ENCODE measurements at places on chromosomes 11 and 22.
A peak's percentile ranks its signal among the peaks of the same experiment; 100 is the strongest.

GRCh38 chr22:35752863-35753189, 35.2 kb downstream of the APOL5 start:
- DNase-seq: no peak

- no peak for DNase-seq
Observed at GRCh38 chr22:33838644-33839043, 81.6 kb downstream of the LARGE1 start.

DNA sequence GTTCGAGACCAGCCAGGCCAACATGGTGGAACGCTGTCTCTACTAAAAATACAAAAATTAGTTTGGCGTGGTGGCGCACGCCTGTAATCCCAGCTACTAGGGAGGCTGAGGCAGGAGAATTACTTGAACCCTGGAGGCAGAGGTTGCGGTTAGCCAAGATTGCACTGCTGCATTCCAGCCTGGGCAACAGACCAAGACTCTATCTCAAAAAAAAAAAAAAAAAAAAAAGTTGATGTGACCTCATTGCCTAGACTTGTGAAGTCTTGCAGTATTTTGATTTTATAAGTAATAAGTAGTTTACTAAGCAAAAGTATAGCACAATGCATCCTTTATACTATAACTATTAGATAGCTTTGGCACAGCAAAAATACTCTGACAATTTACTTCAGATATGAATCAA, 9.9 kb upstream of the CUL5 start:
- no peak for DNase-seq

GRCh38 chr11:63609536-63609935, 4.7 kb downstream of the PLAAT3 start:
- no peak for DNase-seq

DNA sequence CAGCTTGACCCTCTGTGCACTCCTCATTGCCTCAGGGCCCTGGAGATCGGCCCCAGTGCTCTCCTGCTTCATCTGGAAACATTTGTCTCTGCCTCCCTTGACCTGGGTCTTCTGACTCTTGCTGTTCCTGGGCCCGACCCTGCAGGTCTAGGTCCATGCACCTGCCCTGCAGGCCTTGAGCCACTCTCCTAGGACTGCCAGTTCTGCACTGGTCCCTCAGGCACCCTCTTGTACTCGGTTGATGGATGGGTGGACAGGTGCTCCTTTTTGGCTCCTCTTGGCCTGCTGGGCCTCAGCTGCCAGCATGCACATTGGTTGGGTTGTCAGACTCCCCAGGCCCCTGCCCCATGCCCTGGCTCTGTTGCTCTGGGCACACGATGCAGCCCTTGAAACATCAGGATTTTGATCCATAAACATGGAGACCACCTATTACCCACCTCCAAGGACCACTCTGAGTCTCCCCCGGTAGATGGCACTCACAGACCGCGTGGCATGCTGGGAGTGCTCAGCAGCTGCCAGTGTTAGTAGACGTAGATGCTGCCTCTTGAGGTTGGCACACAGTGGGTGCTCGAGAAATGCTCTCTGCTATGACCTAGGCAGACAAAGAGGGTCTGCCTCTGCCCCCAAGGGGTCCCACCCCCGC, 20.2 kb upstream of the ACR start:
- no peak for DNase-seq

GRCh38 chr11:37689951-37690350, 1091.9 kb upstream of the RAG2 start:
- DNase-seq: no peak

GRCh38 chr11:69958308-69958707, 119.8 kb upstream of the ANO1 start:
- DNase-seq: no peak

DNA sequence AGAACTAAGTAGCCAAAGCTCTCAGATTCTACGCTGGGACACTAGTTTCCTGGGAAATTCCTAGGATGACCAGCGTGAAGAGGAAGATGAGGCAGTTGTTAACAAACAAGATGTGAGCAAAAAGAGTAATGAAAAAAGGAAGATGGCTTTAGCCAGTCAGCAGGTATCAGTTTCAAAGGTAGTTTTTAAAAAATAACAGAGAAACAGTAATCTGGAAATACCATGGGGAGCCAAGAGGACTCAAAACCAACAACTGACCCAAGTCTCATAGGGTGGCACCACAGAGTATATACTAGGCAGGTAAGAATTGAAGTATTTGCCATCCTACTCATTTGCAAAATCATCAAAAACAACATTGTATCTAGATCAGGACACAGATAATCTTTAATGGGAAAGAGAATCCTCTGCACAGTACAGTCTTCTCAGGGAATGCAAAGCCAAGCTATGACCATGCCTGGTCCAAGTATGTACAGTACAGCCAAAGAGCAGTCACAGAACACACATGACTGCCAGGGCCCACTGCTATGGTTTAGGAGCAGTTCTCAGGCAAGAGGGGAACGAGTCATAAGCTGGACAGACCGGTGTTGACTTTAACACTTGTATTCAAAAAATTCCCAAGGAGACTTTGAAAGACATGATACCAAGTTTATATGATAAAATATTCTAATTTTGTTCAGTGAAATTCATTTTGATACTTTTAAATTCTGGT, 20.6 kb downstream of the MSANTD4 start:
- no peak for DNase-seq

DNA sequence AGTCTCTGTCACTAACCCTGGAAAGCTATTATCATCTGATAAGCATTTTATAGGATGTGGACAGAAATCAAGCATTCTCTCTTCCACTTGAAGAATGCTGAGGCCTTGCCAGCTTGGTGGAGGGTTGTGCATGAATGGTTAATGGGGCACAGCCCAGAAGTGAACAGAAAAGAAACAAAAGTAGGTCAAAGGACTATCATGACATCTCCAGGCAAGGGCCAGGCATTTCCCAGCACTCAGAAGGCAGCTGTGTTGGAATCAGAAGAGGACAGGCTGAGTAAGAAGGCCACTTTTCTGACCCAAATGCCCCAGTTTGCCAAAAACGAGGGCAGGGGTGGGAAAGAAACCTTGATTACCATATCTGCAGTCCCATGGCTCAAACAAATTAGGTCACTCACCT, 12.4 kb downstream of the TENM4 start:
- DNase-seq: no peak

GRCh38 chr11:113457784-113458183, 17.4 kb downstream of the DRD2 start:
- DNase-seq: no peak

DNA sequence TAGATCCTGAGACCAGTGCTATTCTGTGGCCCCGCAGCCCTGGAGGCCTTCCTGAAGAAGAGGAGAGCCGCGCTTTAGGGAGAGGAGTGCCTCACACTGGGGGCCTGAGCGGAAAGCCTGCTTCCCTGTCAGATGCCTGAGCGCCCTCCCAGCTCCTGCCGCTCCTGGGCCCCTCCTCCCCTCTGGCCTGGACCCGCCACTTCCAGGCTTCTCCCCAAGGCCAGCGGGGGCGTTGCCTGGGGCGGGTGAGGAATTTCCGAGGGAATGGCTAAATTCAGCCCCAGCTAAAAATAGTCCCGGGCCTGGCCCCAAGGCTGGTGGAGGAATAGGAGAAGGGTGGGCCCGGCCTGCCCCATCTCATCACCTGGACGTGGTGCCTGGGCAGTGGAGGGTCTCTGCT, 15.4 kb downstream of the ARHGEF17 start:
- DNase-seq: no peak

DNA sequence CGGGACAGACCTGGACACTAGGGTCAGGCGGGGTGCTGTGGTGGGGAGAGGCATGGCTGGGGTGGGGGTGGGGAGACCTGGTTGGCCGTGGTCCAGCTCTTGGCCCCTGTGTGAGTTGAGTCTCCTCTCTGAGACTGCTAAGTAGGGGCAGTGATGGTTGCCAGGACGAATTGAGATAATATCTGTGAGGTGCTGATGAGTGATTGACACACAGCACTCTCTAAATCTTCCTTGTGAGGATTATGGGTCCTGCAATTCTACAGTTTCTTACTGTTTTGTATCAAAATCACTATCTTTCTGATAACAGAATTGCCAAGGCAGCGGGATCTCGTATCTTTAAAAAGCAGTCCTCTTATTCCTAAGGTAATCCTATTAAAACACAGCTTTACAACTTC, 3.9 kb downstream of the FADD start:
- no peak for DNase-seq

- no peak for DNase-seq
Observed at GRCh38 chr11:9203691-9204311, 61.3 kb downstream of the DENND5A start.

- DNase-seq: no peak
Observed at GRCh38 chr11:73175551-73176144, 33.5 kb upstream of the FCHSD2 start.

DNA sequence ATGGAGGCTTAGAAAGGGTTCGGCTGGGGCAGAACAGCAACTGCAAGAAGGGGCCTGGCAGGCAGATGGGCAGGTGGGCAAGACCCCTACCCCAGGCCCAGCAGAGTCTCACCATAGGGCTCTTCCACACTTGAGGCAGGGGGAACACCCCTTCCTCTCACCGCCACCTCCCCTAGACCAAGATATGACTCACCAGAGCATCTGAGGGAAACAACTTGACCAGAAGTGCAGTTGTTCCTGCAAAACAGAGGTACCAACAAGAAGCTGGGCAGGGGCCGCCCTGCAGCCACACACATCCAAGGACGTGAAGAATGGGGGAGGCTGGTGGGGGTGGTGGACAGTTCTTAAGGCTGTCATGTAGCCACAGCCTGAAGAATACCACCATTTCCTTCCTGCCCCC, 10.9 kb downstream of the TMPRSS5 start:
- DNase-seq: no peak

- DNase-seq: no peak
Observed at GRCh38 chr22:43533656-43534428, 122.0 kb downstream of the MPPED1 start.

GRCh38 chr11:57514538-57515331, 767 bp downstream of the SLC43A1 start:
- DNase-seq: peak; percentile 5

GRCh38 chr11:69982690-69983570, 95.2 kb upstream of the ANO1 start:
- DNase-seq: no peak

- DNase-seq: no peak
Observed at GRCh38 chr22:17283423-17283822, 64.2 kb upstream of the ADA2 start.

DNA sequence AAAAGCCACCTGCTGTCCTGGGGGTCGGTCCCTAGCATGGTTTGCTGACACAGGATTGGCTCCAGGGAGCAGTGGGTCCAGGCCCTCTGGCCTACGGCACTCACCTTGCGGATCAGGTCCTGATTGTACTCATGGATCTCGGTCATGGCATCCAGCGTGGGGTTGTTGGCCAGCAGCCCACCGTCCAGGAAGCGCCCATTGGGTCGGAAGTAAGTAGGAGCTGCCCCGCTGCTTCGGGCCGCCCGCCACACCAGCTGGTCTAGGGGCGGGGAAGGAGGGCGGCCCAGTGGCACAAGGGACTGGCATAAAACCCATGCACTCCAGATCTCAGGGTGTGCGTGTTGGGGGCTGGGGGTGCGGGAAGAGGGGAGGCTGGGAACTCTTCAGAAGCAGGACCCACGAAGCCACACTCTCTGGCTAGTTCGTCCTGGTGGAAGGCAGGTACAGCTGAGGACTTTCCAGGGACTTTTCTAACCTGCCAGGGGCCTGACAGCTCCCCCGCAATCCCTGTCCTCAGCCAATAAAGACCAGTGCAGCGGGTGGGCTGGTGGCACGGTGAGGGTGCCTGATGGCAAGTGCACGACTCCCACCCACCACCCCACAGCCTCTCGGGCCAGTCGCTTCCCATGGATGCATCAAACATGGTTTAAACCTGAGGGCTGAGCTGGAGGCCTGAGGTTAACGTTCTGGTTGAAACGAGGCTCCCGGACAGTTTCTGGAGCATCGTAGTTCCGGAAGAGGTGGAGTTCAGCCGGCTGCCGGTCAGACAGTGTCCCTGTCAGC, 5.1 kb upstream of the BAIAP2L2 start:
- DNase-seq: no peak

DNA sequence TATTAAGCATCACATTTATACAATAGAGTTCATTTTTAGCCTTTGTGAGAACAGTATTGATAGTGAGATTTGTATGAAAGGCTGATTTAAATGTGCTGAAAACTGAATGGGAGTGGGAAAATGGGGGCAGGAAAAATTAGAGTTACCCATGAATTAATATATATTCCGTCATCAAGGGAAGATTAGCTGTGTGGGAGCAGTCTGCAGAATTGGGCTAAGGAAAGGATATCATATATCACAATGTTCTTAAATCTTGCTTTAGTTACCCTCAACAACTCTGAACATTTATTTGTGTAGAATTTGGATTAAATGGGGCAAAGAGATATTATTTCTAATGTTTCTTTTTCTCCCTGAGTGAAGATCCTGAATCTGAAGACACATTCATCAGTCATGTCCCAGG, at the start of gene OR51Q1:
TSS of gene OR51Q1 (plus strand) at position 301 of the 400 bp plus-strand sequence. CDS start at position 391, 90 bp downstream.
- DNase-seq: no peak

DNA sequence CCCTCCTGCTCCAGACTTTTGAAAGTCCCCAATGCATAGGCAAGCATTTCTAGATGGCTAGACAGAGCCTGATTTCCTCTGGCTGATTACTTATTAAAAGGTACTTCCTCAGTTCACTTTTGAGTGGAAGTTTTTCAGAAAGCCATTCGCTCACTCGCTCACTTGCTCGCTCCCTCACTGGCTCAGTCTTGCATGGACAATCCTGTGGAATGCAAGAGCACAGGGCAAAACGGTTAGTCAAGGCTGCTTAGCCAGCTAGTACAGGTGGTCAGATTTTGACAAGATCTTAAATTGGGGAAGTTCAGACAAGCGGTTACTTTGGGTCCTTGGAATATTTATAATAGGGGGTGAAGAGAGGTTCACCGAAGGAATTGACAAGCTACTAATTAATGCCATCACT, 101.0 kb downstream of the ARL14EP start:
- DNase-seq: no peak

All from activated naive CD4-positive, alpha-beta T cell (primary cell).